ENCODE measurements at places on chromosomes 3 and 15.
A peak's percentile ranks its signal among the peaks of the same experiment; 100 is the strongest.

DNA sequence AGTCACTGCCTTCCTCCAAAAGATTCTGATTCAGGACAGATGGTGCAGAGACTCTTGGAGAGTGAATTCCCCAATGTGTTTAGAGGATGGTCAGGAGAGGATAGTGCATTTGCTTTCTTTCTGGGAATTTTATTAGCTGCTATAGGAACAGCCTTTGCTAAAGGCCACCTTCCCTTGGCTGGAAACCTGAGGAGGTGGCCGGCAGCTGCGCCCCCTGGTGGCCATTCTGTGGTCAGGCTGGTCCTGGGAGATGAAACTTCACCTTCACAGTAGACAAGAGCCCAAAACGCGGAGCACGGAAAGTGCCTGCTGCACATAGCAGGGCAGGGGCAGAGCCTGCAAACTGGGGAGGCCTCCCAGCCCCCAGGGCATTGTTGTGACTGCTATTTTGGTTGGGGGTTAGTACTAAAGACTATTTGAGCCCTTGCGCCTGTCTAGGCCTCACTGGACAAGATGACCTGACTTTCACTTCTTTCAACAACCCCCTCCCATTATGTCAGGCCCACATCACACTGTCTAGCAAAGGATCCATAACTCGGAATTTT, 34.3 kb downstream of the SEC22C start:
- peak; percentile 33 for DNase-seq

GRCh38 chr15:40063563-40064011, 24.6 kb upstream of the SRP14 start:
- peak; percentile 76 for DNase-seq

DNA sequence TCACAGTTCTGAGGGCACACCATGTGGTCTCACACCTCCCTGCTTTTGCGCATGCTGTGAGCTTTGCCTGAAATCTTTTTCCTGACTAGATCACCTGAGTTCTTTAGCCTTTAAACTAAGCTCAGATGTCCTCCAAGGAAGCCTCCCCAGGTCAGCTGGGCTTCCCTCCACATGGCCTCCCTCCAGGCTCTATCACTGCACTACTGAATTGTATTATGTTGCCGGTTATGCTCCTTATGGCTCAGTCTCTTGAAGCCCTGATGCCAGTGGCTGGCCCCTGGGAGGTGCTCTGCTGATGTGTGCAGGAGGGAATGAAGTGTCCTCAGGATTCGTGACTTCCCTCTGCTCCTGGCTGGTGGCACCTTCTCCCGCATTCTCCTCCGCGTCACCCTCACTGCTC, 93.3 kb upstream of the BLM start:
- no peak for DNase-seq

DNA sequence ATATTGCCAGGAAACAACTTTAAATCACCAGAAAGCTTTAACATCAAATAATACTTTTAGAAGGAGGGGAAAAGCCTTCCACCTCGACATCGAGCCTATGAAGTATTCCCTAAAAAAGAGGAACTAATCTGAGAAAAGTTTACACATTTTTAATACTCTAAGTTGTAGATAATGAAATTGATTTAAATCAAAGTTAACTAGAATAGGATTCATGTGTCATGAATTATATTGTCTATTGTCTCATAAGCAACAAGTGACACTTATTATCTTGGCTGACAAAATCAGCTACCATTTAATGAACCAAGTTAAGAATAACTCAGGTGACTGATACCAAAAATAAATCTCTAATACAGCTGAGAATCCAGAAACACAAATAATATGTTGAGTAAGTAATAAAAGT, 56.6 kb downstream of the TSC22D2 start:
- DNase-seq: no peak

DNA sequence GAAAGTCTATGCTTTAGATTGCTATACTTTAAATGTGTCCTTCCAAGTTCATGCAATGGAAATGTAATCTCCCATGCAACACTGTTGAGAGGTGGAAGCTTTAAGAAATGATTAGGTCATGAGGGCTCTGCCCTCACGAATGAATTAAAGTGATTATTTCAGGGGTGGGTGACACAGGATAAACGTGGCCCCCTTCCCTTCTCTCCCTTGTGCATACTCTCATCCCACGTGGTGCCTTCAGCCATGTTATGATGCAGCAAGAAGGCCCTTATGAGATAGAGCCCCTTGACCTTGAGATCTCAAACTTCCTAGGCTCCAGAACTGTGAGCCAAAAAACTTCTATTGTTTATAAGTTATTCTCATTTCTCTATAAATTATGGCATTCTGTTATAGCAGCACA, 183.3 kb downstream of the TNIK start:
- no peak for DNase-seq

DNA sequence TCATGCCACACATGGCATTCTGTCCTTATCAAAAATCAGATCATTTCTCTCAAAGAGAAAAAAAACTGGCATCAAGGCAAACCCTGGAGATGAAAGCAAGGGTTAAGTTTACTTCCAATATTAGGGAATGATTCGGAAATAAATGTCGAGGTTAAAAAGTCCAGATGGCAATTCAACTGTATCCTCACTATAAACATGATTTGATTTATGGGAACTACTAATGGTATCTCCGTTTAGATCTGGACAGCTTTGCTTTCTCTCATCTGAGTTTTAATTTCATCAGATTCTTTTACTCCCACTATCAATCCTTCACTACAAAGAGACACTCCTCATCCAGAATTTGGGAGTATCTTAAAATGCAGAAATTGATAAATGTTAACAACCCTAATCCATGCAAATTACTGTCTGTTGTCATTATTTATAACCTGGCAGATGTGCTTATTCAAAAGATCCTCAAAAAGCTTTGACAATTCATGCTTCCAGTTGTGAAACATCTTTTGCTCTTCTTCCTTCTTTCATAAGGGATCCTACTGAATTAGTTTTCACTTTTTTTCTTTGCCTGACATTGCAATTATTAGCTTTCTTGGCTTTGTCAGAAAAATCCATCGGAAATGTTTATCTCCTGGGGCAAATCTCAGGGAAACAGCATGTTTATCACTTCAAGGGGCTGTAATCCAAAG, 903.2 kb downstream of the MCTP2 start:
- peak; percentile 64 for DNase-seq

DNA sequence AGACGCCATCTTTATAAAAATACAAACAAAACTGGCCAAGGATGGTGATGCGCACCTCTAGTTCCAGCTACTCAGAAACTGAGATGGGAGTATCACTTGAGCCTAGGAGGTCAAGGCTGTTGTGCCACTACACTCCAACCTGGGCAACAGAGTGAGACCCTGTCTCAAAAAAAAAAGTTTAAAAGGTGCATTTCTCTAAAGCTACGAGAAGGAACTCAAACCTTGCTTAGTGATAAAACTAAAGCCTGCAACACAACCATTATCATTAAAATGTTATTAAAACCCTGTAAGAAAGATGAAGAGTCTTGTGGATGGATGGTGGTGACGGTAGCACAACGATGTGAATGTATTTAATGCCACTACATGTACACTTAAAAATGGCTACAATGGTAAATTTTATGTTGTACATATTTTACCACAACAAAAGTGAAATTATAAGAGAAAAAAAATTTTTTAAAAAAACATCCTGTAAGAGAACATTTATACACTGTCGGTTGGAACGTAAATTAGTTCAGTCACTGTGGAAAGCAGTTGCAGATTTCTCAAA, 3.1 kb downstream of the PLD1 start:
- DNase-seq: no peak

DNA sequence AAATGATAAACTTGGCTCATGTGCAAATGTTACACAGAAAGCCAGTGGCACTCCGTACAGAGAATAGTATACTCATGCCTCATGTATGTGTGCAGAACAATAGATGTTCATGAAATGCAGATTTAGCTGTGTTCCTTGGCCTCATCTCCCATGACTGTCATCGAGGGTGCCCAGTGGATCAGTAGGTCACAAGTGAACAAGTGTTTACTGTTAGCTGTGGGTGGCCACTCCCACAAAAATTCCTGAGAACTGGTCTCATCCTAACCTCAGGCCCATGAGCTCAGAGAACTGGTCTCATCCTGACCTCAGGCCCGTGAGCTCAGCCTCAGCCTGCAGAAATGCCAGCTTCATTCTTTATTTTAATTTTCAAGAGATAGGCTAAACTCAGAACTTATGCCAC, 124.1 kb downstream of the GADL1 start:
- DNase-seq: peak; percentile 91

DNA sequence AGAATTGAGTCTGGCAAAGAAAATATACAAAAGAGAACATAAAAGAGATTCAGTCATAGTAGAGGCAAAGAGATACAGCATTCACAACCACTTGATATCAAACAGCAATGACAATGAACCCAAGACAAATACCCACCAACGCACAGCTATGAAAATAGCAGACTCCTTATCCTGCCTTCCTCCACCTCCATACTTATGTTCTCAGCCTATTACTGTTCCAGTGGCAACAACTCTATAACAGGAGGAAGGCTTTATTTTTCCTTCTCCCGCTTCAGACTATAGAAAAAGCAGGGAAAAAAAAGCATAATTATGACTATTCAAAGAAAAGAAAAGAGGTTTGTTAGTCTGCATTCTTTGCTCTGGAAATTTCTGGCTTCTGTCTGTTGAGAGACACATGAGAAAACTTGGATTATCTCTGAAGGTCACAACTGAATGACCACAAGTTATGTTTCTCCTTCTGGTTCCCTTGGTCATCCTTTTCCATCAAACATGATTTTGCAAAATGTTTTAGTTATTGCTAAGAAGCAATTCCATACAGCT, 81.2 kb upstream of the PLXND1 start:
- no peak for DNase-seq

DNA sequence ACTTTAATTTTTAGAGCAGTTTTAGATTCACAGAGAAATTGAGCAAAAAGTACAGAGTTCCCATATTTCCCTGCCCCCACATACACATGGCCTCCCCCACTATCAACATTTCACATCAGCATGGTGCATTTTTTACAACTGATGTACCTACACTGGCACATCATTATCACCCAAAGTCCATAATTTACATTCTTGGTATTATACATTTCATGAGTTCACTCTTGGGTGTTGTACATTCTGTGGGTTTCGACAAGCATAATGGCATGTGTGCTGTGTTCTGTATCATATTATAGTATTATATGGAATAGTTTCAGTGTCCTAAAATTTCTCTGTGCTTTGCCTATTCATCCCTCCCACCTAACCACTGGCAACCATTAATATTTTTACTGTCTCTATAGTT, 419.8 kb upstream of the THBS1 start:
- DNase-seq: peak; percentile 16

DNA sequence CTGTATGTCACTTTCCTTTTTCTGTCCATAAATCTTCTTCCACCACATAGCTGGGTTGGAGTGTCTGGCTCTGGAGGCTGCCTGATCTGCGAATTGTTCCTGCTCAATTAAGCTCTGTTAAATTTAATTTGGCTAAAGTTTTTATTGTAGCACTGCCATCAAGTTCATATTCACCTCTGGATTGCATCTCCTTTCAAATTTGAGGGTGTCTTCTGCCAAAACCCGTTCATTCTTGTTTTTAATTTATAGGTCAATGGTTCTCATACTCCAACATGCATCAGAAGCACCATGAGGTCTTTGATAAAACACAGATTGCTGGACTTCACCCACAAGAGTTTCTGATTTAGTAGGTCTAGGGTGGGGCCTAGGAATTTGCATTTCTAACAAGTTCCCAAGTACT, 276.5 kb upstream of the NECTIN3 start:
- DNase-seq: no peak

- DNase-seq: no peak
These were observed 17.4 kb upstream of the ST3GAL6 start for GRCh38 chr3:98745718-98746117.

GRCh38 chr15:70853318-70853972, 512 bp downstream of the LARP6 start:
- peak; percentile 58 for DNase-seq

DNA sequence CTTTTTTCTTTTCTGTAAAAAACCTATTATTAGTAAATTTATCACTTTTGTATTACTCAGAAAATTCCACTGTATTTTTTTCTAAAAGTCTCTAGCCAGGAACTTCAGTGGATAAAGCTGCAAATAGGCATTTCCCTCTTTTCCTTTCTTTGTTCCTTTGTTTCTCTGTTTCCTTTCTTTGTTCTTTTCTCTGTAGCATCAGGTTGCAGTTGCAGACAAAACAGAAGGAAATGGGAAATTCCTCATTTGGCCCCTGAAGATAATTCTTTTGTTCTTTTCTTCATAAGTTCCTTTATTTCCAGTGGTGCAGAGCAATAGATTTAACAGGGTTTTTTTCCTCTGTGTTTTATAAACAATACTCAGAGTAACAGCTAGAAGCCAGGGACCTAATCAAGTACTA, 416.5 kb downstream of the TBL1XR1 start:
- no peak for DNase-seq

DNA sequence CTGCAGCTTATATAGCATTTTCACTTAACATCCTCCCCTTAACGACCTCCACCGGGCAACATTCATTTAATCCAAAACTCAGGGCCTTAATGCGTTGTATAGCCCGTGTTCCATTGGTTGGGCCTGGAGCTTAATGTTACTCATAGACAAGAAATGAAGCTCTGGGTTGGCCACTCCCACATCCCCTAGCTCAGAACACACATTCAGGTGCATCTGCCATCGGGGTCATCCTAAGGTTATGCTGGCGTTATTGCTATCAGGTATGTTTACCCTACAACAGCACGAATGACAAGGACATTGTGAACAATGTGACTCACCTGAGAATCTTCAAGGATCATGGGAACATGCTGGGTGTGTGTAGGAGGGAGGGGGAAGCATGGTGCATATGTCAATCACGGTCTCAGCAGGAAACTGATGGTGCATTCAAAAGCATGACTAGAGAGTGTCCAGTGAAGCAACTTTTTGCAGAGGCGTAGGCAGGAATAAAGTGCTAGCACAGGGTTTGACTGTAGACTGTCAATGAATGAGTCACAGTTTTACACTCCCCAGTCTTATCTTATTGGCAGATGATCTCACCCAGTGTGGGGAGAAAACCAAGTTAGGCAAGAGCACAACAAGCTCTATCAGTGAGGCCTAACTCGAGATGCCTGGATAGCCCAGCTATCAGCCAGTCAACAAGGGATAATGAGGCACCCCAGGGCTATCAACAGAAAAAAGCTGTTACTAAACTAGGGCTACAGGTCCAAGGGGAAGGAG, 402.1 kb upstream of the MCTP2 start:
- DNase-seq: peak; percentile 48

GRCh38 chr3:151372063-151372820, 12.3 kb downstream of the P2RY12 start:
- peak; percentile 43 for DNase-seq

DNA sequence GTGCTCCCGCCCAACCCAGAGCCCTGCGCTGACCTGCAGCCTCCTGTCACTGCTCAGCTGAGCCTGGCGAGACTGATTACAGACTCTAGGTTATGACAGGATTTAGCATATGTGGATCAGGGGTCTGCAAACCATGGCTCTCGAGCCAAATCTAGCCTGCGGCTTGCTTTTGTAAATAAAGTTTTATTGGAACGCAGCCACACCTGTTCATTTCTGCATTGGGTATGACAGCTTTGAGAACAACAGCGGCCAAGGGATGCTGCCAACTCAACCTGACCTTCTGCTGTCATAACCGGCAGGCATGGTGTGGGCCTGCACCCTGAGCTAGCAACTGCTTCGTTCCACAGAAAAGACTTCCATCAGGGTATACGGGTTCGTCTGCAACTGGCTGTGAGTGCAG, 50.5 kb upstream of the IQSEC1 start:
- no peak for DNase-seq

- peak; percentile 92 for DNase-seq
These were observed 37.4 kb downstream of the WWTR1 start for GRCh38 chr3:149620291-149621020.

GRCh38 chr15:69668963-69669362, 216.3 kb downstream of the RPLP1 start:
- DNase-seq: no peak

- DNase-seq: no peak
These were observed 15.7 kb upstream of the RTP1 start for GRCh38 chr3:187181454-187182170.
